Amniotic stem cell (primary cell): ENCODE measurements at places on chromosomes 6 and 20.

DNA sequence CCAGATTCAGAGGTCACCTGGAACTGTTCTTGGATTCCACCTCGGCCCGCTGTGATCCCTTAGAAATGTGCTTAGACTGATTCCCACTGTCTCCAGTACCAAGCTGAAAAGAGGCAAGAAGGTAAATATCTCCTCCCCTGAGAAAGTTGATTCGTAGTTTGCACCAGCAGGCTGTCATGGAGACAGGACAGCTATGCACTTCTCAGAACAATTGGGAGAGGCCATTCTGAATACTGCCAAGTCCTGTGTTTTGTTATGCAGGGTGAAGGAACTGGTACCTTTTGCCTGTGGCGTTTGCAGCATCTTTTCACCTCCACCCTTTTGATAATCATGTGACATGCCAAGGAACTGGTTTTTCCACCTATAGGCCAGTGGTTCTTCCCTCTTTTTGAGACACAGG is 58.2 kb upstream of the RNGTT start:
- DNase-seq = no peak

DNA sequence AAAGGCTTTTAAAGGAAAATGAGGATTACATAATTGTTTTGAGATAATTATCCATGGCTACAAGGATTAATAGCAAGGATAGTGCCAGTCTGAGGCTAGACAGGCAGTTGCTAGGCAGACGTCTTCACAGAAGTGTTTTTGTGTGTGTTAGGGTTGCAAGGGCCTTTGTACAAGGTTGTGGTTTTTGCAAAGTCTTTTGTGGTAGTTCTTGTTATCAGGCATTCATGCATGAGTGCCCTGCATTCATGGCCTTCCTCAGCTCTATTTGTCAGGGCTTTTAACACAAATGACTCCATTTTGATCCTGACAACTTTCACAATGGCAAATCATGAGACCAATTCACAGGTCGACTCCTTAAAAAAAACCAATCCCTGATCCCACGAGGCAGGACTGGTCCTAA is 68.1 kb upstream of the TXNDC5 start:
- DNase-seq = no peak

DNA sequence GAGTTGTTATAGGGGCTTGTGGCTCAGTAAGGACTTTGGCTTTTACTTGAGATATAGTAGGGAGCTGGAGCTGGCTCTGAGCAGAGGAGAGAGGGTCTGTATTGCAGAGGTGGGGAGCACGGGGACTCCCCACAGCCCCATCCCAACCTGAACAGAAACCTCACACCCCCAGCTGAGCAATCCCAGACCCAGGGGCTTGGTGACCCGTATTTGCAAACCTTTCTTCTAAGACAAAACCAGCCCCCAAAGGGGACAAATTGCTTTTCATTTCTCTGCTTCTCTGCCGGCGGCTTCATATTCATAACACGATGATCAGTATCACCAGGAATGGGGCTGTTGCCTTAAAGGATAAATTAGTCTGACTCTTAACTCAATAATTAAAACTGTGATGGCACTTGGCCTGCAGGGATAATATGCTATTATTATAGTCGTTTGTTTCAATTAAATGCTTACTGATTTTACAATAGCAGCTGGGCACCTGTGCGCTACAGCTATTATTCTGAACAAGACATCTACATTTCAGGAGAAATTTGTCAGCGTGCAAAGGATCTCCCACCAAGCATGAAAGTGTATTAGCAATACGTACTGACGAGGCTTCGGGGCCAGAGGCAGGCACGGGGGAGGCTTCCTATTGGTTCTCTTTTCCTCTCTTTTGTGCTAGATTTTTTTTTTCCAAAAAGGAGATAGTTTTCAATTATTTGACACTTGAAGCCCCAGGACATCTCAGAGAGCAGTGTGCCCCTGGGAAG is 118.1 kb downstream of the TOX2 start:
- DNase-seq = no peak

GRCh38 chr6:117444600-117444999 is 18.9 kb upstream of the ROS1 start:
- no peak for DNase-seq

DNA sequence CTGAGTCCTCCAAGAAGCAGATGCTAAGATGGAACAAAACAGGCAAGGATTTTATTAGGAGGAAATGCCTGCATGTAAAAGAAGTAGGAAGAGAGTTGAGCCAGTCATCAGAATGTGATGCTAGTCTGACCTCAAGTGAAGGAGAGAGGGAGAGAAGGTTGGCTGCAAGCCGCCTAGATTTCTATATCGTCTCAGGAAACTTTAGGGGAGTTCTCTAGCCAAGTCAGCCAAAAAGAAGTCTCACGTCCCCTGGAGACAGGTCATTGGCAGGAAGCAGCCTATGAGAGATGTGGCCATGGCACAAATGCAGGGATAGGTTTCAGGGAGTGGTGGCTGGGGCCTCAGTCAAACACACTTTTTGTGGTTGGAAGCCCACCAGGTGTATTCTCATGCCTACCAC is 378.0 kb downstream of the CD109 start:
- DNase-seq = no peak

GRCh38 chr6:87690441-87690840 is 11.6 kb downstream of the AKIRIN2 start:
- no peak for DNase-seq

DNA sequence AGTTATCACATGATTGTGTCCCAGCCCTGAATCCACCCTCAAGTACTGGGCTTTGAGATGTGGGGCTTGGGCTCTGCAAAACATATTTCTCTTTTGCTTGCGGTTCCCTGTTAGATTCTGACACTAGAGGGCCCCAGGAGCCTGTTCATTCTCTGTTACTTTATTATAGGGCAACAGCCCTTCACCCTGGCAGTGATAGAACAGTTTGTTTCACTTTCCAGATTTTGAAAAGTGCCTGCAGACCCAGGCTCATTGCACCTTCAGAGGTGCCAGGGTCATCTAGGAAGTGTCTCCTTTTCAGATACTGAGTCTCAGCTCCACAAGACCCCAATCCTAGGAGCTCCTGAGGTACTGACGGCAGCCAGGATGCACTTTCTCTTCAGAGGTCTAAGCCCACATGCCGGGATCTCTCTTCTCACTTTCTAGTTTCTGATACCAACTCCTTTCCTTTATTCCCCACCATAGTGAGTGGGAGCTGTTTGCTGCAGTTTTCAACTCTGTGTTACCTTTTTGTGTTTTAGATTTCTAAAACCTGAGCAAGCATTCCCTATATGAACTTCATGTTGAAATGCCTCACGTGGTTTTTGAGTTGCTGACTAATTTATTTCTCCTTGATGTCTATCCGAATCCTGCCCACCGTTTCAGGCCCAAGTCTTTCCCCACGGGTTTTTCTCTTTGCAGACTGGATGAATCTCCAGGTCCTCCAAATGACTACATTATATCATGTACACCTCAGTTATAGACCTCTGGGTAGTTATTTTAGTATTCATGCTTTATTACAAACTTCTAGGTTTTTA is 10.9 kb downstream of the ABT1 start:
- peak; percentile 65 for DNase-seq

DNA sequence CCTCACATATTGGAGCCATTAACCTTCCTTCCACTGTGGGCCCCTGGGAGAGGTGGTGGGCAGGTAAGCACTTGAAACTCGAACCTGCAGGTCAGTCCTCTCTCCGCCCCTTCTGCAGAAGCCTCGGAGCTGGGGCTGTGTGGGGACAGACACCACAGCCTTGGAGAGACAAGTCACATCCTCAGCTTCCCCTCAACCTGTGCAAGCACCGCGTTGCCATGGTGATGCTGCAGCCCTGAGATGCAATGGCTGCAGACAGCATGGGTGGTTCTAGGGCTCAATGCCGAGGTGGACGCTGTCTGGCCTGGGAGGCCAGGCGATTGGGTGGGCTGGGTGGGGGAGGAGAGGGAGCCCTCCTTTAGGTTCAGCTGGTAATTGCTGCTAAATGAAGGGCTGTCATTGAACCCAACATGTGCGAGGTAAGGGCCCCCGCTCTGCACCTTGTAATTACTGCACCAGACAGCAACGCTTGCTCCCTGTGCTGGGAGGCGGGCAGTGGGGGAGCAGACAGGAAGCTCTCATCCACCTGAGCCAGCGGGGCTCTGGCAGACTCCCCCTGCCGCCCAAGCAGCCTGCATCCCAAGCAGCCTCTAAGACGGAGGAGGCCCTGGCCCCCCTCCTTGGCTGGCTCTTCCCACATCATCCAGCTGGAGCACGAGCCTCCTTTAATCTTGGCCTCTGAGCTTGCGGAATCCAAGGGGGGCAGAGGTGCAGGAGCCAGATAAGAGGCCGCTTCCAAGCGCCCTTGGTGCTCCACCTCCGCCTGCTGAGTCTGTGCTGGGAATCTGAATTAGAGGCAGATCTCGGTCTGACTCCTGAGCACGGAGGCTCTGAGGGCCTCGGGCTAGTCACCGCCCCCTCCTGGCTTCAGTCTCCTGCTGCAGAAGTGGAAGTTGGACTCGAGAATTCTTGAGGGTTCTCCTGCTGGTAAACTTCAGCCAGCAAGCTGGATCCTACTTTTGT is 39.8 kb upstream of the CDH22 start:
- DNase-seq = no peak

DNA sequence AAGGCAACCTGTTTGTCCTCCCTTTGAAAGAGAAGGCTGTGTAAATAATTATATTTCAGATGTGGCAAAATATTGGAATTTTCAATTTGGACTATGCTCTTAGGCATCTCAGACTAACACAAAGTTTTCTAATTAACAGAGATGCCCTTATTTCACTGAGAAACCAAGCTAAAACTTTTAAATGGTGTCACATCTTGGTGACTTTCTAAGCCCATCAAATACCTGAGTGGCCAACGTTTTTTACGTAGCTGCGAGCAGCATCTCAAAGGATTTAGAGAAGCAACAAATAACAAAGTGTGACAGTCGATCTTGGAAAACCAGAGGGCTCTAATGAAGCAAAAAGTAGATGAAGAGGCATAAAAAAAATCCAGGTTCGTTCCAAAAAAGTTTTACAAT is 3.4 kb upstream of the HEY2 start:
- DNase-seq = no peak
